ENCODE measurements at places on chromosomes 16 and 17. TPM values are rescaled to one million over a fixed set of nuclear protein-coding genes. Genes with fewer than 3 reads are reported as not detected.

Gene ANKRD13B
- total RNA-seq: 13.4 TPM

Gene GPR142
- 0.20 TPM for total RNA-seq

Gene SLC52A1
- not detected for total RNA-seq

Gene CDH13
- total RNA-seq: 2.0 TPM

Gene KRT28
- not detected for total RNA-seq

Gene TERF2IP
- total RNA-seq: 62.2 TPM

Gene KRT24
- 0.17 TPM for total RNA-seq

Gene CD300H
- not detected for total RNA-seq
